ENCODE measurements at places on chromosomes 7 and 10.

GRCh38 chr7:107208024-107208521 lies 39.3 kb downstream of the HBP1 start:
- DNase-seq = no peak

- DNase-seq = no peak
These were observed 72.4 kb downstream of the ARID5B start for GRCh38 chr10:61973906-61974305.

DNA sequence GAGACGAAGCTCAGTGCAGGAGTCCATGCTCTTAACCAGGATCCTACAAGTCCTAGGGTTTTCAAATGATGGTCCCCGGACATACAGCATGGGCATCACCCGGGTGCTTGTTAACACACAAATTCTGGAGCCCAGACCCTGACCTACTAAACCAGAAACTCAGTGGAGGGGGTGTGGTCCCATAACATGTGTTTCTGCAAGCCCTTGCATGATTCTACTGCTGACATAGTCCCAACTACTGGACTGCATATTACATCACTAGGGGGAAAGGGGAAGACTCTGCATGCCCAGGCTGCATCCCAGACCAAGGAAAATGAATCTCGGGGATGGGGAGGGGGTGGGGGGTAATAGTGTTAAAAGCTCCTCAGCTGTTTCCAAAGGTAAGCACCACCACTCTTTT lies 40.3 kb downstream of the GRB10 start:
- DNase-seq = no peak

DNA sequence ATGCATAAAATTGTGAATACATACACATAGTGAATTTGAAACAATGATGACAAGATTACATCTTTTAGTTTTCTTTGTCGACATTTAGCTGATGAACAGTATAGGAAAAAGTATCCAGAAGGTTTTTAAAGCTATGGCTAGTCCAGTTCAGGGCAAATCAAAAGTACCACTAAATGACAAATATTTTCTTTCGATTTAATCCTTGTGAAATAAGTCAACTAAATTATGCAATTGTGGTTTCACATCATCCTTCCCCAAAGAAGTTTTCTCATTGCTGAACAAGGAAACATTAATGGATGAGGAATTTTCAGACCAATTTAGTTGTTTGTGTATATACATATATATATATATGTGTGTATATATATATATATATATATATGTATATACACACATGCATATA lies 774.0 kb downstream of the DNAJB9 start:
- DNase-seq = no peak

DNA sequence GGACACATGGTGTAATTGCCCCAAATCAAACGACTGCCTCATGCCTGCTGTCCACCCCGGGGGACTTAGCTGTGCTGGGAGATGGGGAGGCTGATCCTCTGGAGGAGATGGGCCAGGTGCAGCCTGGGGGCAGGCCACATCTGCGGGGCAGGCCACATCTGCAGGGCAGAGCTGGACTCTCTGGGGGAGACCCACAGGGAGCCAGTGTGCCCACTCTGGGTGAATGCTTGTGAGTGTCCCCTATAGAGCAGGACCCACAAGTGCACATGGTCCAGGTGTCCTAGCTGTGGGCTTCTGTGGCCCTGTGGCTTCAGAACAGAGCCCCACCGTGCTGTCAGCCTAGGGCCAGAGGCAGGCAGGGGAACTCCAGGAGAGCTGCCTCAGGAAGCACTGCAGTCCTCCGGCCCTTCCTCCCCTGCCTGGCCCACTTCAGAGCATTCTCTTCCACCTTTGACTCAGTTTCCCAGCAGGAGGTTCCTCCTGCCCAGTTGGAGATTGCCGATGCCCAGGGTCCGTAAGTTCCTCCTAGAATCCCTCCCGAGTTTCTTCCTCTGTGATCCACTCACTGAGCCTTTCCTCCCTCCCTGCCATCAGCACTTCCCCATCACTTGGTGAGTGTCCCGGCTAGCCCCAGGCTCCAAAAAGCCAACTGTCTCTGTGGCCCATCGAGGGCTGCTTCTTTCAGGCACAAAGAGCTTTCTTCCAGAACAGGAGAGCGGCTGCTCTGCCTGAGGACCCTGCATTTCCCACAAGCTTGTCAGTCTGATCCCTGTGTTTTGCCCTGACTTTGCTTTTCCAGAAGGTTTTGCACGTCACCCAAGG lies 50.3 kb downstream of the ADCYAP1R1 start:
- no peak for DNase-seq
